Naive thymus-derived CD8-positive, alpha-beta T cell (primary cell): ENCODE measurements at places on chromosomes 7 and 10. TPM values are rescaled to one million over a fixed set of nuclear protein-coding genes. Genes with fewer than 3 reads are reported as not detected.

The HOXA5 gene
- not detected for total RNA-seq

DNA sequence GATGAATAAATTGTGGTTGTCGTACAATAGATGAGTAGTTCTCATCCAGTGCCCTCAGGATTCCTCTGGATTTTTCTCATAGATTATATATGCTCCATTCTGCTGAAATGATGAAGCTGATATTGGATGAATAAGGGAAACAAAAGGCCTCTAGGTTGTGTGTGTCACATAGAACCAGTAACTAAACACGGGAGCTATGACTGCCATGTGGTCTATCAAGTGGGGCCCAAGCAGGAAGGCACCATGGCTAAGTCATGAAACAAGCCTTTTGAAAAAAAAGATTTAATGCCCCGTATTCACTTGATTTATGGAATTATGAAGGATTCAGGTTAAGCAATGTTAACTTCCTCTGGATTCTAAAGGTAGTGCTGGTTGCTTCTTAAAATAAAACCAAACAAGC is 225.1 kb downstream of the TCF7L2 start:
- DNase-seq = no peak

DNA sequence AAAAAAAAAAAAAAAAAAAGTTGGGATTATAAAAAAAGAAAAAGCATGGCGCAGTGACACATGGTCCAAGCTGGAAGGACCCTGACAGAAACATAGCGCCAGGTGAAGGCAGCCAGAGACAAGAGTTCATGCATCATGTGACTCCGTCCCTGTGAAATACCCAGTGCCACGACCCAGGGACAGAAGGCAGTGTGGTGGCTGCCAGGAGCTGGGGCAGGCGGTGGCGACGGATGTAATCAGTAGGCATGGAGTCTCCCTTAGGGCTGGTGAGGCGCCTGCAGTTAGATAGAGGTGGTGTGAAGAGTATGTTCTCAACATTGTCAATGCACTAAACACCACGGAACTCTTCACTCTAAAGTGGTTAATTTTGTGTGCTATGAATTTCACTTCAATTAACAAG is 43.9 kb downstream of the STK32C start:
- DNase-seq = no peak

DNA sequence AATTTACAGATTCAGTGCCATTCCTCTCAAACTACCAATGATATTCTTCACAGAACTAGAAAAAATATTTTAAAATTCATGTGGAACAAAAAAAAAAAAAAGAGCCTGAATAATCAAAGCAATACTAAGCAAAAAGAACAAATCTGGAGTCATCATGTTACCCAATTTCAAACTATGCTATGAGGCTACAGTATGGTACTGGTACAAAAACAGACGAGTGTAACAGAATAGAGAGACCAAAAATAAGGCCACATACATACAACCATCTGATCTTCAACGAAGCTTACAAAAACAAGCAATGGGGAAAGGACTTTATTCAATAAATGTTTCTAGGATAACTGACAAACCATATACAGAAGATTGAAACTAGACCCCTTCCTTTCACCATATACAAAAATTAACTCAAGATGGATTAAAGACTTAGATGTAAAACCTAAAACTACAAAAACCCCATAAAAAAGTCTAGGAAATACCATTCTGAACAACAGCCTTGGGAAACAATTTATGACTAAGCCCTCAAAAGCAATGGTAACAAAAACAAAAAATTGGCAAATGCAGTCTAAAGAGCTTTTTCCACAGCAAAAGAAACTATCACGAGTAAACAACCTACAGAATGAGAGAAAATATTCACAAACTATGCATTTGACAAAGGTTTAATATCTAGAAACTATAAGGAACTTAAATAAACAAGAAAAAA is 207.7 kb downstream of the PTN start:
- DNase-seq = no peak

The WEE2 gene
- not detected for total RNA-seq
